Stimulated activated naive CD8-positive, alpha-beta T cell treated with anti-CD3 and anti-CD28 coated beads, Interleukin-15, amount 100 ng/mL, for 72 hours (primary cell): ENCODE measurements at places on chromosomes 1 and 21.

DNA sequence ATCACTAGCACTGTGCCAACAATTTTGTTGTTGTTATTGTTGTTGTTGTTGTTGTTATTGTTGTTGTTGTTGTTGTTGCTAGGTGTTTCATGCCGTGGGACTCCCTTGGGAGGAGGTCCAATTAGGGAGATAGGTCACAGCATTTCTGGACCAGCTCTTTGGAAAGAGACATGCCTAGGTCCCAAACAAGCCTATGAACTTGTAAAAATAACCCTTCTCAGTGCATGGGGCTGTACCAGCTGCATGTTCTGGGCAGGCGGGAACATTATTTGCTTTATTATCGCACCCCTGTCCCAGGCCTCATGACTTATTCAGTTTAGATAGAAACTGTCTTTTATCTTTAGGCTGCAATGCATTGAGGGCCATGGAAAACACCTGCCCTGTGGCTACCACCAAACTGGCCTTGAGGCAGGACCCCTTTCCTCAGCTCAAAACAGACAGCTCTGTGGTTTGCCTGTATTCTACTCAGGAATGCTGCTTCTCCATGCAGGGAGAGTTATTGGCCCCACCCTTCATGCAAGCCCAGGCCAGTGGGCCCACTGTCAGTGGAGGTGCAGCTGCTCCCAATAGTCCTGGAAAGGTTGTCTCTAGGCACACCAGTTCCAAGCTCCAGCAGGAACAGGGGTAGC lies 386.5 kb upstream of the BRINP3 start:
- DNase-seq, result no peak

DNA sequence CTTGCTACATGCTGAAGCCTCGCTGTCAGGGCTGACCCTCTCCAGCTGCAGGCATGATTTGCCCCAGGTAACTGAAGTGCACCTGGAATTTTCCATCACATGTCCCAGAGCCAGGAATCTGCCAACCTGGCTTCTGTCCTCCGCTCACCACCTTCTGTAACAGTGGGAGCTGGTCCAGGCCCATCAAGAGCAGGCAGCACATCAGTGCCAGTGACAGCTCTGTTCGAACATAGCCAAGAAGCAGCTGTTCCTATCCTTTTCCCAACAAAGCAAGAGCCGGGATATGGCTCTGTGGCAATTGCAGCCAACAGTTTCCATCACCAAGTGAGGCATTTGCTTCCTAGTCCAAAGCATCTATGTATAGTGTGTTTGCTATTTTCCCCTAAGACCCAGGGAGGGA lies 42.2 kb upstream of the KANK4 start:
- DNase-seq, result no peak

GRCh38 chr1:84374991-84375696 lies 23.1 kb upstream of the DNASE2B start:
- no peak for DNase-seq

DNA sequence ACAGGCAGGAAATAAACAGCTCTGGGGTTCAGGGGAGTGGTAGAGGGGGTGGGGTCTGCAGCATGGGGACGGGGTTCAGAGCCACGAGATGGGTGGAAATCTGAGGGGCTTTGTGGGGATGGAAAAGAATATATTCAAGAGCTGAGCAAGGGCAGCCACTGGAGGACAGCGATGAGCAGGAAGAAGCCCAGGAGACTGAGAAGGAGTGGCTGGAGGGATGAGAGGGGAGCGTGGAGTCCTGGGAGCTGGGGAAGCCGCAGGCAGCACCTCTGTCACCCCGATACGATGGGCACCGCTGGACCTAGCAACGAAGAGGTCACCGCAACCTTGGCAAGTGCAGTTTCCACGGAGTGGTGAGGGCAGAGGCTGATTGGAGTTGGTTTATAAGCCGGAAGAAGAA lies 10.0 kb upstream of the KCNAB2 start:
- DNase-seq, result no peak

DNA sequence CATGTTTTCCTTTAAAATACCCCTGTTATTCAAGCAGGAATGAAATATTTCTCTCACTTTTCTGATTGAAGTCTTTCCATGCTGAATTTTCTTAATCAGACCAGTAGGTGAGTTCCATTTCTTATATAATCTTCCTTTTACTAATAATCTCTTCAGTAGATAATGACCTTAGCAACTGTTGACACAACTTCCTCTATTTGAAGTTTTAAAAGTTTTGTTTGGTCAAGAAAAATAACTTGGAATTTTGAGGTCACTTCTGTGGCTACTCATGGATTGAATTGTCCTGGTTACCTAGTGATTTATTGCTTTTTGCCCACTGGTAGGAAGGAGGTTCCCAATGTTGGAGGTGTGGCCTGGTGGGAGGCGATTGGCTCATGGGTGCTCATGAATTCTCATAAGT lies 70.6 kb upstream of the PAXBP1 start:
- DNase-seq, result no peak

DNA sequence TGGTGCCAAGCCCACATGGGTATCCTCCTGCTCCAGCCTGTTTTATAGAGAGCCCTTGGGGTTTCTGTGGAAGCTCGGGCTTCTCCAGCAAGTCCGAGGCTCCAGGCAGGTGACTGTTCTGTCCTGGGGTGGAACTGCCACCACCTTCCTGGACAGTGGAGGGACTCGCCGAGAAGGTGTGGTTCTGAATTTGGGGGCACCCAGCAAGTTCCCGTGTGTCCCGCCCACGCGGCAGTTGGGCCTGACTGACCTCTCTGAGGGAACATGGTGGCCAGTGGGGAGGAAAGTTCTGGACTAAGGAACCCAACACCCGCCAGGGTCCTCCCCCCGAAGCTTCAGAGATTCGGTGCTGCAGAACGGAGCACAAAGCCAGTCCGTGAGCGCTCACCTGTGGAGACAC lies 158.1 kb upstream of the C1orf174 start:
- DNase-seq, result no peak

GRCh38 chr1:210374600-210374953 lies 45.9 kb downstream of the HHAT start:
- DNase-seq, result no peak

DNA sequence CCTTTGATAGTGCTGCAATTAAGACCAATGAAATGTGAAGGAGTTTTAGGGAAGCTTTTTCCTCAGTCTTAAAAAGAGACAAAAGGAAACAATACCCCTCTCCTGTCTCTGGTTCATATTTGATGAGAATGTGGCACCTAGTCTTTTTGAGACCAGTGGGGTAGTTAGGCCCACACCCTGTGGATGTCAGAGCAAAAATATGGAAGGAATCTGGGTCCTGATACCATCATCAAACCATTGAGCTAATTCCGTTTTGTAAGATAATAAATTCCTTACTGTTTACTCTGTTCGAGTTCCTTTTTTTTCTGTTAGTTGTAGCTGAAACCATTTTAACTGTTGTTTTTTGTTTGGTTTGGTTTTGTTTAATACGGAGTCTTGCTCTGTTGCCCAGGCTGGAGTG lies 33.3 kb downstream of the PTPRC start:
- no peak for DNase-seq

DNA sequence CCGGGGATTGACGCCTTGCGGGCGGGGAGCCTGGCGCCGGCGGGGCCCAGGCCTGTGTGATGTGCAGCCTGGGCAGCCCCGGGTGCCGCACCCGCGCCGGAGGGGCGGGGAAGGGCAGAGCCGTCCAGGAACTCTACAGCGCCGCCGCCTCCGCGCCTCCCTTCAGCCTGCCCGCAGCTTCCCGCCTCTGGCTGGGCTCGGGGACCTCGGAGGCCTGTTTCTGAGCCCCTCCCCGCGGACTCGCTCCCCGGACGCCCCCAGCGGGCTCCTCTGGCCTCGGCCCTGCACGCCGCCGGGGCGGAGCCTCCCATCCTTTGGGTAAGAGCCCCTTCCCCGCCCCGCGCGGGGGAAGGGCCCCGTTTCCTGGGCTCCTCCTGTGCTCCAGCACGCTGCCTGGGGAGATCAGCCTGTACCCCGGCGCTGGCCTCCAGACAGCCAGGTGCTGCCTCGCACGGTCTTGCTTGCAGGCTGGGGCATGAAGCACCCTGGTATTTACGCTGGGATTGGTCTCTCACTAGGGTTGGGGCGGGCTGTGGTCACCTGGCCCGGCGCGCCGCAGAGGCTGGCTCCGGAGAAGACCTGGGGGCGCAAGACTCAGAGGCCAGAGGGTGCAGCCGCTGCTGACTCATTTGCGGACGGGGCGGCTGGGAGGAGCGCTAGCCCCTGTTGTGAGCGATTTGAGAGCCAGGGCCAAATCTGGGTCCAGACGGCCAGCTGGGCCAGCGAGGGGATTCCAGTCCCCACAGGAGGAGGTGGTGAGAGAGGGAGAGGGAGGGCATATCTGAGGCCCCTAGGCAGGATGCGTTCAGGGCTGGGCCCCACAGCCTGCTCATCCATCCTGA lies 5.7 kb upstream of the ACOT11 start:
- DNase-seq, result peak; percentile 78

DNA sequence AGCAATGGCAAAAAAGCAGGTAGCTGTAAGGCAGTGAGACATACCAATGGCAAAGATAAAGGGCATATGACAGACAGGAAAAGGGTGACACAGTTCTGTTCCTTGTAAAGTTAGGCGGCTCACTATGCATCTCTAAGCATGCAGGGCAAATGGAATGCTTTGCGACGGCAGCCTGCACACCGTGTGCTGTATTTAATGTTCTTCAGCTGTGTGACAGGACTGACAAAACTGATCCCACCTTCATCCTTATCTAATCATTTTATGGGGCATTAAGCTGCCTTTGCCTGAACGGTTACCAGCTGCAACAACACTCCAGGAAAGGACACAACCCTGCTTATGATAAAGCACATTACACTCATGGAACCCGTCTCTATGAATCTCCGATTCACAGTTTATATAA lies 80.5 kb upstream of the VAV3 start:
- DNase-seq, result no peak

DNA sequence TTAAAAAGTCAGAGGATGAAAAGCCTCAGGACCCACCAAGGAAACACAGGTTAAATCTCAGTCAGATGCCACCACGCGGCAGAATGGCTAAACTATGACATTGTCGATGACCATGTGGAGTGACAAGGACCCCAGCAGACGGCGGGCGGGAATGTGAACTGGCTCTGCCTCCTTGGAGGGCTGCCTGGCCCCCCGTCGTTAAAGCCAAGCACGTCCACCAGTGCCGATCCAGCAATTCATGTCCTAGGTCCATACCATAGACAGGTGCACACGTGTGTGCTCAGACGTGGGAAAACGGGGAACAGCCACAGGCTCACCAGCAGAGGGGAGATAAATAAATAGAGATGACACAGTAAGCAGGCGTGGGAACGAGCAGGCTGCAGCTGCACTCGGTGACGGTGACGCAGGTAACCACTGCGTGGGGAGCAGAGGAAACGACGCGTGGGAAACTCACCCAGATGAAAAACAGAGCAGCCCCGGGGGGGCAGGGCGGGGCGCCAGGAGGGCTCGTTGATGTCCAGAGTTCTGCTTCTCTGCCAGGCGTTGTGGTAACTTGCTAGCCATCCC lies 28.3 kb upstream of the PCBP3 start:
- DNase-seq, result peak; percentile 56

GRCh38 chr1:22553991-22554522 lies 9.2 kb upstream of the EPHA8 start:
- DNase-seq, result no peak

GRCh38 chr1:85258536-85259117 lies 835 bp downstream of the C1orf52 start:
- no peak for DNase-seq

DNA sequence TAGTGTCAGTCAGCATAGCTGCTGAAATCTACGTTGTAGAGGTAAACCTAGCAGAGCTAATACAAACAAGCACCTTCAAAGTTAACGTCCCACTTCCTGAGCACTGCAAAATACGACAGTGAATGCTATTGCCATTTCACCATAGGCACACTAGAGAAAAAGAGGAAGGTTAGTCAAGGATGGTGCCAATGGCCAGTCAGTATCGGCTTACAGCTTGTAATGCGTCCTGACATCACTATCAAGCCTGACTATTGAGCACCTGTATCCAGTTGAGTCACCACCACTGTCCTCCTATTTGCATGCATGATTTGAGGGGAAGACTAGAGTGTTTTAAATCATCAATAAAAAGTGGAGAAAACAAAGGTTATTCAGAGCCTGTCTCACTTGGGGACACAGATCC lies 34.4 kb downstream of the NUCKS1 start:
- no peak for DNase-seq

DNA sequence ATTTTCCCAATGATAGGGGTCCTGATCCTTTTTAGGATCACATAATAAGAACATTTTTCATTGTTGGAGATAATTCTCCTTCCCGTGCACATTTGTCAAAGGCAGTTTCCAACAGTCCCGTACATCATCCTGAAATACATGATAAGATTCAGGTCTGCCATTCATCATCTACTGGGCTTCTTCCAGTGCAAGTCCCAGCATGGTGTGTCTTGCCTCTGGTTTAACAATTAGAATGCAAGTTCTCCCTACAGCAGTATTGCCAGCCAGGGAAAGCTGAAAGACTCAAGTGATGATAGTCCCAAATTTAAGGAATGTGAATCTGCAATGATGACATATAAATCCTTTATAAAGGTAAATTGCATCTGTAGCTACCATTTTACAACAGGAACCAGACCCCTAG lies 146.2 kb downstream of the DAB1 start:
- no peak for DNase-seq

- no peak for DNase-seq
Observed at GRCh38 chr21:32207406-32207716, 71.5 kb downstream of the MIS18A start.

- no peak for DNase-seq
Observed at GRCh38 chr1:159981351-159982055, 27.5 kb upstream of the SLAMF9 start.

DNA sequence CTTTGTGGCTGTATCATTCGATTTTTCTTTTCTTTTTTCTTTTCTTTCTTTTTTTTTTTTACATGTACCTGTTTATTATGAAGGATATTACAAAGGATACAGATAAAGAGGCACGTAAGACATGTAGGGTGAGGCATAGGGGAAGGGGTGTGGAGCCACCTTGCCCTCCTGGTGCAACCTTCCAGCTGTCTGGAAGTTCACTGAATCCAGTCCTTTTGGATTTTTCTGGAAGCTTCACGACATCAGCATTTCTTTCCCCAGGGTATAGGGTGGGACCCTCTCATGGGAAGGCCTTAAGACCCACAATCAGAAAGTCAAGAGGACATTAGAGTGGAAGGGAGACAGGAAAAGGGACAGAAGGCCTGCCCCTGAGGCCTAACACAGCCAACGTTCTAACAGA lies 30.1 kb upstream of the TGFBR3 start:
- DNase-seq, result no peak

GRCh38 chr1:97849345-97850340 lies 71.2 kb downstream of the DPYD start:
- no peak for DNase-seq

GRCh38 chr1:206472024-206472423 lies 1.7 kb downstream of the IKBKE start:
- no peak for DNase-seq

- DNase-seq, result no peak
Observed at GRCh38 chr1:39628807-39629350, 10.6 kb downstream of the HEYL start.

GRCh38 chr21:34528131-34528561 lies 16.1 kb upstream of the KCNE1 start:
- DNase-seq, result no peak

GRCh38 chr1:83762039-83762365 lies 236.9 kb downstream of the TTLL7 start:
- no peak for DNase-seq

GRCh38 chr1:42736152-42736551 lies 3.9 kb downstream of the CLDN19 start:
- no peak for DNase-seq
